GM12892 (cell line): ENCODE measurements at places on chromosomes 3 and 15.

DNA sequence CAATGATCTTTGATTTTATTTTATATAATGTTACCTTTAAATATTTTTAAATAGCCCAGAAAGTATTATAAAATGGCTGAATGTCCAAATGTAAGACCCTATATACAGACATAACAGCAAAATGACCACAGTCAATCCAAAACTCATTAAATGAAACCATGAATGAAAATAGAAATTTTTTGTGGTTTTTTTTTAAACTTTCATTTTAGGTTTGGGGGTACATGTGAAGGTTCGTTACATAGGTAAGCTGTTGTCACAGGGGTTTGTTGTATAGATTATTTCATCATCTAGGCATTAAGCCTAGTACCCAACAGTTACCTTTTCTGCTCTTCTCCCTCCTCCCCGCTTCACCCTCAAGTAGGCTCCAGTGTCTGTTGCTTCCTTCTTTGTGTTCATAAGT, 108.8 kb downstream of the FAIM start:
- no peak for DNase-seq

- DNase-seq, result no peak
Observed at GRCh38 chr3:119695480-119695879, 7.3 kb upstream of the CFAP91 start.

- DNase-seq, result no peak
Observed at GRCh38 chr15:59185725-59186124, 20.9 kb upstream of the LDHAL6B start.

GRCh38 chr3:190131329-190131728, 10.6 kb upstream of the P3H2 start:
- no peak for DNase-seq

DNA sequence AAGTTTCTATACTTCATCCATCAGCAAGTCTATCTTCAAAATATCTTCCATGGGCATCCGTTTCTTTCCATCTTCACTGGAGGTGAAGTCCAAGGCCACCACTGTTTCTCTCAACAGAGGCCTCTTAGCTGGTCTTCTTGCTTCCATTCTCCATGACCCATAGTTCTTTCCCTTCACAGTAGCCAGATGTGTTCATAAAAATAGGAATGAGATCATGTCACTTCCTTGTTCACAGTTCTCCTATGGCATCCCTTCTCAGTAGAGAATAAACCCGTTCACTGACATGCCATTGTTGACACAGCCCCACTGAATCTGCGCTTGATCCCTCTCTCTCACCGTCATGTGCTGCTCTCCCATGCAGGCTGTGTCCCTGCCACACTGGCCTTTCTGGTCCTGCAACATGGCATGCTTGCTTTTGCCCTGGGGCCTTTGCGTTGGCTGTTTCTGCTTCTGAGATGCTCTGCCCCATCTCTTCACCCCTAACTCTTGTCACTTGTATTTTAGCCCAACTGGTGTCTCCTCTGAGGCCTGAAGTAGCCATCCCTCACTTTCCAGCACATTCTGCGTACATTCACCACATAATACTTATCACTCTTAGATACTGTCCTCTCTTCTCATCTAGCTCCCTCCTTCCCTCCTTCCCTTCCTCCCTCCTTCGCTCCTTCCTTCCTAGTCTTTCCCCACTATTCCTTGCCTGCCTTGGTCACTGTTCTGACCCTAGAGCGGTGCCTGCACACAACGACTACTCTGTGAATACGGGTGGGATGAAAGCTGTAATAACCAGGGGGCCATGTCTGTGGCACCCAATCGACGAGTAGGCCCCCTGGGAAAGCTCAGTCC, 42.0 kb downstream of the STARD5 start:
- no peak for DNase-seq

GRCh38 chr3:89571298-89571697, 463.9 kb downstream of the EPHA3 start:
- no peak for DNase-seq

DNA sequence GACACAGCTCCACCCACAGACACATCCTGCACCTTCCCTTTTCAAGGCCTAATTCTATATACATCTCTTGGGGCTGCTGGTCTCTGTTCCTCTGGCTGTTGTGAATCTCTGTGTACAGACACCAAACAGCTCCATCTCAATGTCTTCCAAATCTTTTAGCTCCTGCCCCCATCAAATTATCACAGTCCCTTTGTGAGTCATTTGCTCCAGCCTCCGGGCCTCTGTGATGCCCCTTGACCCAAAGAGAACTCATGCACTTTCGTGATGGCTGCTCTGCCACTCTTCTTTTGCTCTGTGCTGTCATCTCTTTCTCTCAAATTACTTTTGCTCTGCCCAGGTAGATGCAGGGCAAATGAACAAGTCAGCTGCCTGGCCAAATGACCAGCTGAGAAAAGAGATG, 369.0 kb upstream of the CDIN1 start:
- no peak for DNase-seq

GRCh38 chr3:152438181-152438580, 169.5 kb downstream of the MBNL1 start:
- DNase-seq, result no peak

DNA sequence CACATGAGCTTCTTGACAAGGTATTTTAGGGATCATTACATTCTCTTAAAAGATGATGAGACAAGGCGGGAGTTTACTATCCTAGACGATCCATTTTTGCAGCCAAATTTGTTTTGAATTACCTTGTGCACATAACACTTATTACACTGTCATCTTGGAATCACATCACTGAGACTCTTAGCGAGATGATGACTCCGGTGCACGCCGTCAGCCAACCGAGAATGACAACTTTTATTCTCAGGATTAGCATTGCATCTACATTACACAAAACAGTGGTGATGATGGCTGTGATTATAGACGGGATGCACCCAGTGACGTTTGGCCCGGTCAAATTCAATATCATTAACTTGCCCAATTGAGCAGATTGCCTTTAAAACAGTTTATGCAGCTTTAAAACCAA, 216.1 kb downstream of the PDZRN3 start:
- no peak for DNase-seq

GRCh38 chr15:85120351-85121113, 138.9 kb downstream of the PDE8A start:
- no peak for DNase-seq

DNA sequence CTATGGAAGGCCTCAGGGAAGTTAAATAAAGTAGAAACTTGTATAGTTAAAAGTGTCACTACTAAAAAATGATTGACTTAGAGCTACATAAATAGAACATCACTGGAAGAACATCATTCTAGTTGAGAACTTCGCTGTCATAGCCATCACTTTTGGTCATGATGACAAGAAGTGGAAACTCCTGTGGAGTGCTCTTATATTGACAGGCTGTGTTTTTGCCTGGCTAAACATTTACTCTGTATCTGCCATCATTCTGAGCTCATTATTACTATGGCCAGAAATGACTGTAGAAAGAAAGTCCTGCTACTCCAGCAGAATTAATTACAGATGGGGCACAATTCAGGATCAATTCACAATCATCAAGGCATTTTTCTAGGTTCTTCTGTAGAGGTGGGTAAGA, 165.1 kb upstream of the GOLIM4 start:
- DNase-seq, result no peak

GRCh38 chr3:25430935-25431770, 3.1 kb downstream of the RARB start:
- no peak for DNase-seq

GRCh38 chr15:65192016-65192415, 6.9 kb upstream of the CLPX start:
- no peak for DNase-seq

GRCh38 chr3:196604548-196604947, 34.9 kb upstream of the NRROS start:
- no peak for DNase-seq
